ENCODE measurements at places on chromosomes 7 and 10. TPM values are rescaled to one million over a fixed set of nuclear protein-coding genes. Genes with fewer than 3 reads are reported as not detected.

ZNF273 gene
- total RNA-seq: 4.8 TPM

PON1 gene
- total RNA-seq: not detected

HABP2 gene
- not detected for total RNA-seq

SPDYE2B gene
- not detected for total RNA-seq

OR2F1 gene
- total RNA-seq: not detected

CALHM3 gene
- total RNA-seq: not detected

- H3K4me1 ChIP-seq: no peaks in the 10 kb centered on the region
- H3K36me3 ChIP-seq: no peaks in the 10 kb centered on the region
- no peak overlapping the region for H3K27ac ChIP-seq
- no peak overlapping the region for H3K4me3 ChIP-seq
- H3K27me3 ChIP-seq: peaks cover 17% of the 10 kb centered on the region
- DNase-seq: peak; percentile 50
These were observed 56.2 kb upstream of the TM9SF3 start for GRCh38 chr10:96642973-96643372.

GRCh38 chr10:57096044-57096443 lies 735.0 kb upstream of the ZWINT start:
- H3K36me3 ChIP-seq: no peaks in the 10 kb centered on the region
- H3K27me3 ChIP-seq: no peaks in the 10 kb centered on the region
- DNase-seq: no peak
- no peaks in the 10 kb centered on the region for H3K4me1 ChIP-seq
- no peak overlapping the region for H3K4me3 ChIP-seq
- H3K27ac ChIP-seq: no peak overlapping the region

DNA sequence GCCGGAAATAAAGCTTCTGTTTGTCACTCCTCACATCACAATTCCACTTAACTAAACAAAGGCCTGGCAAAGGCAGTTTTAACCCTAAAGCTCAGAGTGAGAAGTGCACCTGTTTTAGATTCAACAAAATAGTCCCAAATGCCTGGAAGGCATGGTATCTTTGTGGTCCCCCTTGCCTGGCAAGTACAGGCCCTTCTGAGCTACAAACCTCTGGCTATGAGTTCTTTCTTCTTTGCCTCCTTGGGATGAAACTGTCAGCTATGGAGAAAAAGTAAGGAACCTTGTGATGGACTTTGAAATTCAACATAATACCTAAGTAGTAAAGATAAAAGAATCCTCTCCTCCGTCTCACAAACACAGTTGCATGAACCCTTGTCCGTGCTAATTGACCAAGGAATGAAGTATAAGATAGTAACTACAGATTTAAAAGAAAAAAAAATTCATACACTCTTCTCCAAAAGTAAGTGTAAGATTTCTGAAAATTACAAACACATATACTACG lies 244.5 kb upstream of the ETV1 start:
- H3K4me1 ChIP-seq: peaks cover 32% of the 10 kb centered on the region
- DNase-seq: no peak
- H3K27me3 ChIP-seq: no peaks in the 10 kb centered on the region
- peak overlapping the region; percentile 10 for H3K4me3 ChIP-seq

- no peak for DNase-seq
- H3K4me1 ChIP-seq: peaks cover 3% of the 10 kb centered on the region
- H3K4me3 ChIP-seq: no peak overlapping the region
- H3K27me3 ChIP-seq: peaks cover 14% of the 10 kb centered on the region
- no peaks in the 10 kb centered on the region for H3K36me3 ChIP-seq
- H3K27ac ChIP-seq: no peak overlapping the region
These were observed 69.5 kb downstream of the ADCYAP1R1 start for GRCh38 chr7:31121601-31122000.

DNA sequence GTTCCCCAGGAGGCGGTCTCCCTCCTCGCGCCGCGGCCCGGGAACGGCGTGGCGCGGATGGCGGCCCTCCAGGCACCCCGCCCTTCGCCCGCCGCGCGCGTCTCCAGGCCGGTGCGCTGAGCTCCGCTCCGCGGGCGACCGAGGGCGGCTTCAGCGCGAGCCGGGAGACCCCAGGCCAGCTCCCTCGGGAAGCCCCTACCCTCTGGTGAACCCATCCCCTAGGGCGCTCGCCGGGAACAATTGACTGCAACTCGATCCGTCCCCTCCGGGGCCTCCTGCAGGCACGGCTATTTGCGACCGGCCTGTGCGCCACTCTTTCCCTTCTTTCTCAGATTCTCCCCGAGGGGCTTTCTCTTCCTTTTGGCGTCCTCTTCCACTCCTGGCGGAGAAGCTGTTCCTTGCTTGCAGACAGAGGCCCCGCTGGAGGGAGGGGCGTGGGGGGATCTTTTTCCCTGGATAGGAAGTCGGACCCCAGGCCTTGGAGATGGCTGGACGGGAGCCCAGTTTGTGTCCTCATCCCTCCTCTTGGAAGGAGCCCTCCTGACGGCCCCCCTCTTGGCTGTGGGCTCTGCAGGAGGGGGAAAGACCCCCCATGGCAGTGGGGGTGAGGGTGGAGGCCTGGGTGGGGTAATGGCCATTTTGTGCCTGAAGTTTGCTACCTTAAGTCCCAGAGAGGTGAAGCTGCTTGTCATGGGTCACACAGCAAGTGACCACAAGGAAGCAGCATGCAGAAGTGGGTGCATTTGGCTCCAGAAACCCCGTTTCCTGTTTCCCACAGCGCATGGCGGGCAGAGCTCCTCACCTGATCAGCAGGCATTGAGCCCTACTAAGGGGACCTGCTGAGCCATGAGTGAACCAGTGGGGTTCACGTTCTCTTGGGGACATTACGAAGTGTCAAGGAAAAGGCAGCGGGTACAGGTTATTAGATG lies 171.2 kb upstream of the TNRC18 start:
- H3K27me3 ChIP-seq: no peaks in the 10 kb centered on the region
- peak overlapping the region; percentile 95 for H3K4me3 ChIP-seq
- no peaks in the 10 kb centered on the region for H3K36me3 ChIP-seq
- peak; percentile 66 for DNase-seq
- H3K27ac ChIP-seq: peak overlapping the region; percentile 97
